ENCODE measurements at places on chromosomes 6 and 20.

GRCh38 chr6:107132330-107132954, 17.1 kb upstream of the BEND3 start:
- DNase-seq: no peak

GRCh38 chr20:34538671-34539123, 19.8 kb upstream of the MAP1LC3A start:
- DNase-seq: peak; percentile 44

- DNase-seq: no peak
These were observed 198.6 kb upstream of the CDH4 start for GRCh38 chr20:61053487-61053886.

DNA sequence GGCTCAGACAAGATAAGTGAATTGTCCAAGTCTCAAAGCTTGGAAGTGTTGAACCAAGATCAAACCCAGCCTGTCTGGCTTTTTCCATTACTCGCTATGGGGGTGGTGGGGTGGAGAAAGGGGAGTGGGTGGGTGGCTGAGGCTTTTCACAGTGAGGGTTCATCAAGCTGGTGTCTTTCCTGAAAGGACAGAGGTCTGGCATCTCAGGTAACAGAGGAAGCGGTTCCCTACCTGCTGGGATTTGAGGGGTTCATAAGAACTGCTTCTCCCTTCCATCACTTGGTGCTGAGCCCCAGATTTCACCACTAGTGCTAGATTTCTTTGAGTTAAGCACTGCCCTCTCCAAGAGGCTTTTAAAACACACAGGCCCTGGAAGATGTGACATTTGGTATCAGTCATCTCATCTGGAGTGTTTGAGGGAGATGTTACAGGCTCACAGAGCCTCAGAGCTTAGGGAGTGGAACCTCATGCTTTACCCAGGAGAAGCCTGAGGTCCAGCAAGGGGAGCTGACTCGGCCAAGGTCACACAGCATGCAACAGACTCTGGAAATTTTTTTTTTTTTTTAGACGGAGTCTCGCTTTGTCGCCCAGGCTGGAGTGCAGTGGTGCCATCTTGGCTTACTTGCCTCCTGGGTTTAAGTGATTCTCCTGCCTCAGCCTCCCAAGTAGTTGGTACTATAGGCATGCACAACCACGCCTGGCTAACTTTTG, 6.0 kb upstream of the VEGFA start:
- DNase-seq: no peak

DNA sequence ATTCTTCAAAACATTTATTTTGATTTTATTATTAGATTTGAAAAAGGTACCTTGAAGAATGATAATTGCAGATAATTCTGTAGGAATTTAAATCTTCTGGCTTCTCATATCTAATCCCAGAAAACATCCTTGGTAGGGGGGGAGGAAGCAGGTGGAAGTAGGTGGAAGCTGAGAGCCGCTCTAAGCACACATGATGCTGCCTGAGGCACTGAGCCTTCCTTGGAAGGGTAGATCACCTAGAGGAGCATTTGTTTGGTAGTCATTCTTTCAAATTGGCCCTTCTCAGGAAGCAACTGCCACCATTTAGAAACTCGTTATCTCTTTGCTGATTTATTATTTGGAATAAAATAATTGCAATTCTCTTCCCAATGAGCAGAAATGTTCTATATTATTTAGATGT, 623.3 kb downstream of the CD109 start:
- DNase-seq: no peak

DNA sequence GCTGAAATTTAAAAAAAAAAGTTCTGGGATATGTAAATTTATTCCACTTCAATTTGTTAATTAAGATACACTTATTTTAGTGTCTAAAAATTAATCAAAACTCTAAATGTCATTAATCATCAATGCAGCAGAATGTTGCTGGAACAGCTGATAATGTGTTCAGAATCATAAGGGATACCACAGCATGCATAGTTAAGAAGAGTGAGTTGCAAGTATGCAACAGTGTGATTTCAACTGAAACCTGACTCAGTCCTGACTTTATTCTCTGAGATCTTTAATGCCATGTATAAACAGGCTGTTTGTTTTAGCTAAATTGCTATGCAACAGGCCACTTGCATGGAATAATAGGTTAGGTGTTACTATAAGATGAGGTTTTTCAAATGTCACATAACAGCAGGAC, 1.4 kb downstream of the GRIK2 start:
- DNase-seq: no peak

DNA sequence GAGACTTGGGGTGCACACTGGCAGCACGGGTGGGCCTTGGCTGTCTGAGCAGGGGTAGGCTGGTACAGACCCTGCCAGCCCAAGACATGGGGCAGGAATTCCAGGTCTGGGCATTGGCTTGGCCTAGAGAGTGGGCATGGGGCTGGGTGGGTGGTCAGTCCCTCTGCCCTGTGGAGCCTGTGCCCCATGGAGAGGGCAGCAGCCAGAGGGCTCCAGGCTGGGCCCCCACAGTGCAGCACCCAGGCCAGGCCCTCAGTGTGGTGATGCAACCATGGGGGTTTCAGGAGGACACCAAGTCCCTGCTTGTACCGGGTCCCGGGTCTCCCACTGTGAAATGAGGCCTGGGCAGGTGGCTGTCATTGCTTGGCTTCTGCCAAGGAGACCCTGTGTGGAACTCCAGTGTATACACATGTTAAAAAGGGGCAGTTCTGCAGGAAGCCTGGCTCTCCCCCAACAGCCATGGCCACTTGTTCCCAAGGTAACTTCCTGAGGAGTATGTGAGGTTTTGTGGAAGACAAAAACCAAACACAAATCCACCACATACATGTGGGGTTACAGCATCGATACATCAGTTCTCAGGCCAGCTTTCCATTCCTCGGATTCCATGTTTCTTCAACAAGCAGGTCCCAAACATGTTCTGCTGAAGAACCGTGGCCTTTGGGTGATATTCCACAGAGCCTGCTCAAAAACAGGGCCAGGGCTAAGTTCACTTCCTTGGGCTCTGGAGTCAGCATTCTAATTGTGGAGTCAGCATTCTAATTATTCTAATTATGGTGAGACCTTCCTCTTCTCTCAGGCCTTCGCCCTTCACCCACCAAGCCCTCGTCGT, 77.3 kb downstream of the DACT2 start:
- no peak for DNase-seq

DNA sequence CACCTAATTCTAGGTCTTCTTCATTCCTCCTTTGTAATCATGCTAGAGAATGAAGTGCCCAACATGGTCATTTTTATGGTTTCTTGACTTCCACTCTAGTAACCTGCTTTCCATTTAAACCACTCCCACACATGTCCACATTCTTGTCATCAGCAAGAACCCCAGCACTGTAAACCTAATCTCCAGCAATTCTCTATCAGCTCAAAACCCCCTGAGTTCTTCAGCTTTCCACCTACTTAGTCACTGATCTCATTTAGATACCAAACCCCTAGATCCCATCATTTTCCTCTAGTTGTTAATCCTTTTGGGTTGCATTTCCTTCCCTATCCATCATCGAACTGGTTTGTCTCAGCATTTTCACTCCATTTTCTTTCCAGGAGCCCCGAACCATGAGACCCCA, 49.7 kb downstream of the GOPC start:
- no peak for DNase-seq

DNA sequence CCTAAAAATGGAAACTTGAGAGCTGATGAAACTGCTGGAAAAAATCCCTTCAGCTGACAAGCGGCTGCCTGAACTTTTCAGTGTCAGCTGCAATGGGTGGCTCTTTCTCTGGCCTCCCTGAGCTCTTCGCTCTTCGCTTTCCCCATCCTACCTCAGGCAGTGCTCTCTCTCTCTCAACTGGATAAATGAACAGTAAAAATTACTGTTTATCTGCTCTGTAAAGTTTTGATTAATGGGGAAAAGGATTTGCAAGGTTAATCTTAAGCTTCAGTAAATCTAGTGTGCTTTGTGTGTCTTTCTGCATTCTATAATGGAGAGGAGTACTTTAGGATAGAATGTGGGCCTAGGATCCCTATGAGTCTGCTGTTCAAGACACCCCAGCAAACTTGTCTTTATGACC, 35.1 kb downstream of the TMEM14A start:
- no peak for DNase-seq

DNA sequence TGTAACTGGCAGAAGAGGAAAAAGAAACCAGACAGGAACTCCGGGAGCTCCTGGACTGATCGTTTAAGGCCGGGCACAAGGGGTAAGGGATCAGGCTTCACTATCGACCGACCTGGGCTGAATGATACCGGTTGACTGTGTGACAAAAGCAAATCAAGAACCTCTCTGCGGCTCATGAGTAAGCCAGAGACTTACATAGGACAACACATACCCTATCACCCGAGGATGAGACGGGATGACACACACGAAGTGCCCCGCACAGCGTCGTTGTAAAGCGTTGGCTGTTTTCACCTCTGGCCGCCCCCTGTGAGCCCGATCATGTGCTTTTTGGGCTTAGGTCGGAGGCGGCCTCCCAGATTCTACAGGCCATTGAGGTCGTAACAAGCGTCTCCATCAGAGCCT, 695 bp upstream of the TGIF2 start:
- DNase-seq: no peak

- no peak for DNase-seq
These were observed 16.3 kb downstream of the ZNF133 start for GRCh38 chr20:18304618-18305017.

DNA sequence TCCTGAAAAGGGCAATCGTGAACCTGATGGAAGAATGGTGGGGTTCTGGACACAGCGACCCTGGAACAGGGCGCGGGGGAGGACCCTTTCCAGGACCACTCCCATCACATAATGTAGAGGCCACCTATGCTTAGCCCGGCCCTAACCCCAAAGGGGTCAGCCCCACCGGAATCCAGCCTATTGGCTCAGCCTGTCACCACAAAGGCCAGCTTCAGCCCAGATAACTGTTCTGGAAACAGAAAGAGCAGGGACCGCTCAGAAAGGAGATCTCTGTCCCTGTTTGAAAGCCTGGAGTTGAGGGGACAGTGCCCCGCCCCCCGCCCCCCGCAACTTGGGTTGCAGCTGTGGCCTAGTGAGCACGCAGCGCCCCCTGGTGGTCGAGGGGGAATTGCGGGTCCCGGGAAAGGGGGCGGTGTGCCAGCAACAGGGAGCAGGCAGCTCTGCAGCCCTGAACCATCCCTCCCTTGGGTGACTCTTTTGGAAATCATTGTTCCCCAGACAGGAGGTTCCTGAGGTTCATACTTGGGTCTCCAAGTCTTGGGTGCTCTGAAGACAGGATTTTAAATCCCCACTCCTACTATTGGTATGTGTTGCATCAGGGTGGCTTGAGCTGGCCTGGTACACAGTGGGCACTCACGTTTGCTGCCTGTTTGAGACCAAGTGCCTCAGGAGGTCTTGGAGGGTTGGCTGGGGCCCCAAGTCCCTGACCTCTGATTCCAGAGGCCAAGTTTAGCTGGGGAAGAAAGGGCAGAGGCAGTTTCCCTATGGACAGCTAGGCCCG, 1.5 kb downstream of the SIGLEC1 start:
- peak; percentile 84 for DNase-seq

GRCh38 chr20:20604357-20604756, 108.1 kb downstream of the RALGAPA2 start:
- DNase-seq: no peak

DNA sequence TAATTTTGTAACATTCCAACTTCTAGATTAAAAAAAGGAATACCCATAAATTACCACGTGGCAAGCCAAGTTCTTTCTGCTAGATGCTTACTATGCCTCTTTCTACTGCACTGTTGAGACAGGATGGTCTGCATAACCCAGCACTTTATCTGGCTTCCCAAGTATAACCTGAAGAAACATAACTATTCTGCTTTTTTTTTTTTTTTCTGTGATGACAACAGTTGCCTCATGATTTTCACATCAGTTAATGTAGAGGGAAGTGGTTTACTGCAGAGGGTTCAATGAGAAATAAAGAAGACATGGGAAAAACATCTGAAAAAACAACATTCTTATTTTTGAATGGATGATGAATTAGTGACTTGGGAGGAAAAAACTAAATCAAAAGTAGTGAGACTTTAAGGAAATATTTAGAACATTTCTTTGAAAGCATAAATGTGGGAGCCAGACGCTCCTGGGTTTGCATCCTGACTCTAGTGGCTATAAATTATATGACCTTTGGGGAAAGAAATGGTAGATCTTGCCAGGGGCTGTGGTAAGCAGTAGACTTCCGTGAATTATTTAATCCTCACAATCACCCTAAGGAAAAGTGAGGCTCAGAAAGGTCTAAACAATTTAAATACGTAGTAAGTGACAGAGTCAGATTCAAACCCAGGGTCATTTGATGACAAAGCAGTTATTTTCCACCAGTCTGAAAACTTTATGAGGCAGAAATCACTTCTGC, 230.7 kb downstream of the PHACTR1 start:
- no peak for DNase-seq

DNA sequence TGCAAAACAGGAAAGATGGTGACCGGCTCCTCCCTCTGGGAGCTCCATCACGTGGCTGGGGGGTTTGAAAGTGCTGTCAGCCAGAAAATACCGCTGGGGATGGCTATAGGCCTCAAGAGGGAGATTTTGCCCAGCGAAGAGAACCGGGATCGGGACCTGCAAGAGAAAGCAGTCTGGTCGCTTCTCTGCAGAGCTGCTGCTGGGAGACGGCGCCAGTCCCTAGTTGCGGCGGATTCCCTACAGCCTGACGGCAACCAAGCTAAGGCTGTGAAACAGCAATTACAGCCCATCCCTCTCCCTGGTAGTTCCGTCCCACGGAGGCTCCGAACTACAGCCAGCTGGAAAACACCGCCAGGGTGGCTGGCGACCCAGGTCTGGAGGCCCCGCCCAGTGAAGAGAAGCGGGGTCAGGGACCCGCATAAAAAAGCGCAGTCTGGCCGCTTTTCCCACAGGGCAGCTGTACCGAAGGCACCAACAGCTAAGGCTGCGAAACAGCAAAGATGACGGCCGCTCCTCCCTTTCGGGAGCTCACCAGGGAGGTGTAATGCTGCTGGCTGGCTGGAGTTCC, 238.1 kb upstream of the IRAK1BP1 start:
- DNase-seq: no peak

GRCh38 chr6:38187325-38187724, 367.8 kb downstream of the ZFAND3 start:
- DNase-seq: no peak

- DNase-seq: no peak
These were observed 93.9 kb downstream of the JAG1 start for GRCh38 chr20:10579942-10580341.

DNA sequence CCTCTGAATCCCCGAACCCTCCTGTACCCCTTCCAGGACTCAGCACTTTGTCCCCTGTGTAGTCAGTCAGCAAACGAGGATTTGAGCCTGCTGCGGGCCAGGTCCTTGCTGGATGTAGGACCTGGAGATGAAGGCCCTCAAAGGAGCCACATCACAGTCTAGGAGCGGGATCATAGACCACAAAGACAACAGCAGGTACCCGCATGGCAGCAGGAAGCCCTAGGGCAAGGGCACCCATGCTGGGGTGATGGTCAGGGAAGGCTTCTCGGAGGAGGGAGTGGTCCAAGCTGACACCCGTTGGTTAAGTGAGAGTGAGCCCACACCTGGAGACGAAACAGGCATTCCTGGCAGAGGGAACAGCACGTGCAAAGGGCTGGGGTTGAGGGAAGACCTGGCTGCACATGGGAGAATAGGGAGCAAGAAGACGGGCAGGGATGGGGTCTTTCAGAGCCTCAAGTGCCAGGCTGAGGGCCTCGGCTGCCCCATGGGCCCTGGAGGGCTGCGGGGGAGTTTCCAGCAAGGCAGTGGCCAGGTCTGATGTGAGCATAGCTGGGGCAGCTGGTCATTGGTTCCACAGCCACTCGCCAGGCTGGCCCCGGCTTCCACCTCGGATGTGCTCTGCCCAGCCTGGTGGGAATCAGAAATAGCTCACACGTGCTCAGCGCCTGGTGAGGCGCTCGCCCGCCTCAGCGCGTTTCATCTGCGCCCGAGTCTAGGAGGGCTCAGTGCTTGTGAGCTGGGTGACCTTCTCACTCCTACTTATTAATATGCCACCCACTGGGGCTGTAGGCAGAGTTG, 15.0 kb downstream of the DLGAP4 start:
- DNase-seq: no peak

All from GM12891 (cell line).